ENCODE measurements at places on chromosomes 7 and 10.

DNA sequence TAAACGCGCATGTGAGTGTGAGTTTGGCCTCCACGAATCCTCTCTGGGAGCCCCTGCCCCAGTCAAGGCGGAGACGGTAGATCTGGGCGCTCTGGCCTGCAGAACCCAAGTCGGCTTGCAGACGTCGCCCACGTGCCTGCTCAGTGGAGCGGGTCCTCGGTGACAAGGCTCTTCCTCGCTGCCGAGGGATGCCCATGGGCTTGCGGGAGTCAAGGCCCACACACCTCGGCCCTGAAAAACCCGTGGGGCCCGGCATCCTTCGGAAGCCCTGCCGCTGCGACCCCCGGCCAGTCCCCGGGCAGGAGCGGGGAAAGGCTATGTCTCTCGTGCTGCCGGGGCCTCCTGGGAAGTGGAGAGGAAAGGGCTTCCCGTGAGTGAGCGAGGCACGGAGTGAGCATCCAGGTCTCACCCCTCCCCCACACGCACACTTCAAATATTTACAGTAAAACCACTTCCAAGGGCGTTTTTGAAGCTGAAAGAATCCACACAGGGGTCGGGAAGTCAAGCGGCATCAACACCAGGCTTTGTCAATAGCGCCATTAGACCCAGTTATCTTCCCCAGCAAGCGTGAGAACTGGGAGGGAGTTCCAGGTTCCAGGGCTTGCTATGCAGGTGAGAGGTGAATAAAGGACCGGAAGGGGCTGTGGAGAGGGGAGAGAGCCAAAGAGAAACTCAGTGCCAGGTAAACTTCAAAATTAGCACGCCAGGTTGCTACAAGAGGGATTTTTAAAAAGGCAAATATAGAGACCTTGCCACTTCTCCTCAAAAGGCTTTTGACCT, 1.1 kb upstream of the MNX1 start:
- peak; percentile 37 for DNase-seq

DNA sequence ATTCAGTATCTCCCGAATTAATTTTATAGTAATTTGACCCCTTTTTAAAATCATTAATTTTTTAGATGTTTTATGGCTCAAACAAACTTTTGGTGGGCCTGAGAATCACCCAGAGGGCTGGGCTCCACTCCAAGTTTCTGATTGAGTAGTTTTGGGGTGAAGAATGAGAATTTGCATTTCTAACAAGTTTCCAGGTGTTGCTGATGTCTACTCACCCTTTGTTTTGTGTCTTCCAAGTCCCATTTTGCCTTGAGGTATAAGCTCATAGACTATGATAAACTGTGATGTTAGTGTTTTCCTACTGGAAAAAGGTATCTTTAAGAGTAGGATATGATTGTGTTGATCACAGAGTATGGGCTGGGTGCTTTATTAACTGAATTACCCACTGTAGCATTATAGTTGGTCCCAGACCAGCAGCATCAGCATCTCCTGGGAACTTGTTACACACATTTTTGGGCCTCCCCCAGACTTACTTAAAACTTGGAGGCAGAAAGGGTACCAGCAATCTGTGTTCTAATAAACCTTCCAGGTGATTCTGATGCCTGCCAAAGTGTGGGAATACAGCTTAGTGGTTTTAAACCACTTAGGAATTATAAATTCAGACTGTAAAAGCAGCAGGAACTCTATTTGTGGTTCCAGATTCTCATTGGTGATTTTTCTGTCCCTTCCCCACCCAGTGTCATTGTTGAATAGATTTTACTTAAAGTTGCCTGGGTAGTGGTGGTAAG, 19.1 kb downstream of the ZNRF2 start:
- DNase-seq: no peak

DNA sequence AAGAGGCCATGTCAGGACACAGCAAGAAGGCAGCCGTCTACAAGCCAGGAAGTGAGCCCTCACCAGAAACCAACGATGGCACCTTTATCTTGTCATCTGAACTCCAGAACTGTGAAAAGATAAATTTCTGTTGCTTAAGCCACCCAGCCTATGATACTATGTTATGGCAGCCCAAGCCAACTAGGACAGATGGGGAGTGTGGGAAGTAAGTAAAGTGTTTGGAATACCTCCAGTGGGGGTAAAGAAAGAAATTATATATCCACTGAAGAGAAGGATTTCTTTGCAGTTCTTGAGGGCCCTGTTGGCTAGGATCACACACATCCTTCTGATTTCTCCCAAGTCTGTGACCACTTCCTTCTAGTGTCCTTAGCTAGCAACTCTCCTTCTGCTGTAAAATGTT, 384.4 kb downstream of the TNS3 start:
- DNase-seq: no peak

- DNase-seq: no peak
Measured at GRCh38 chr10:104688251-104689042, 47.4 kb downstream of the SORCS3 start.

GRCh38 chr10:15869935-15870334, 9.6 kb upstream of the MINDY3 start:
- no peak for DNase-seq

DNA sequence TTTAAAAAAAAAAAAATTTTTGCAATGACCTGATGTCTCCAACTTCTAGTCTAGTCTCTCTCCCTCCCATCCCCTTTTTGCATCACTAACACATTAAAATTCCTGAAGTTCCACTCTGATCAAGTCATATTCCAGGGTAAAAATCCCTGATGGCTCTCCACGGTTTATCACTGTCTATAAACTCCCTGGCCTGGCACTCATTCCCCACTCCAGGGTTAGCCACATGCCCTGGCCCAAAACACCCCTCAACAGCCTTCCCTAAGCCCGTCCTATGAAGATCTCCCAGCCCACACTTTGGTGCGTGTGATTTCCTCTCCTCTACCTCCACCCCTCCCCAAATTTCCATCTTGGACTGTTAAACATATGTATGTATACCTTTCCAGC, 125.4 kb downstream of the JAZF1 start:
- no peak for DNase-seq

GRCh38 chr7:121824276-121824675, 48.7 kb upstream of the PTPRZ1 start:
- peak; percentile 23 for DNase-seq

DNA sequence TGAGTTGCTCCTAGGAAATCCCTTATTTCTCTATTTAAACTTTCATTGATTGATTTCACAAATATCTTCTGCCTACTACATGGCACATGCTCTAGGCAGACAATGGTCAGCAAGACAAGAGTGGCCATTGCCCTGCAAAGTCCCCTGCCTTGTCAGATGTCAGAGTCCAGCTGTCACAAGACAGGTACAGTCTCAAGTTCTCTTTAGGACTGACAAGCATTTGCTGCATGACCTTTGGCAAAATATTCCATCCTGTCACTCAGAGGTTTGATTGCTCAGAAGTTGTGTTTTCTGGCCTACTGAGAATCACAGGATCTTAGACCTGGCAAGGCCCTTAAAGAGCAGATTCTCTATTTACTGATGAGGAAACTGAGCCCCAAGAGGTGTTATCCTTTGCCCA, 322.3 kb upstream of the NFE2L3 start:
- DNase-seq: peak; percentile 37

GRCh38 chr10:112526139-112526538, 79.1 kb downstream of the VTI1A start:
- no peak for DNase-seq

DNA sequence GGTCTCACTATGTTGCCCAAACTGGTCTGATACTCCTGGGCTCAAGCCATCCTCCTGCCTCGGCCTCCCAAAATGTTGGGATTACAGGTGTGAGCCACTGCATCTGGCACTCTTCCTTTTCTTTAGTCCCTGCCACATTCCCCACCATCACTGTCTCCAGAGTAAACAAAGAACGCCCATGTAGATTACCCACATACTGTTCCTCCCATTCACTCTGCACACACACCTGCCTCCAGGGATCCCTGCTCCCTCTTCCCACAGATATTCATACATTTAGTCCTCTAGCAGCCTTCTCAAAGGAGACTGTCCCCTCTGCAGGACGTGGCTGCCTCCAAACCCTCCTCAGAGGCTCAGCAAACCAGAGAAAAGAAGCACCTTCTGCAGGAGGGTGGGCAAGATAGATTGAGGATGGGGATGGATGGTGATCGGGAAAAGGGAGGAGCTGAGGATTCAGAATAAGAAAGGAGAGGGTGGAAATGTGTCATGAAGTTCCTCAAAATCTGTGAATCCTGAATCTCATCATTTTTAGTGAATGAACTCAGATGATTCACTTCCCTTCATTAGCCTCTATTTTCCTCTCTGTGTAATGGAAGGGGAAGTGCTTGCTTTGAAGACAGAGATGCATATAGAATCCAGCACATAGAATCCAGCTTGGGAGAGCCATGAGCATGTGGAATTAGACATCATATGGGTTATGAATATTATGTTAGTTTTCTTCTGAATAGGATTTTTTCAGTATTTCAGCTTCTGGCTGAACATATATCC, 5.5 kb upstream of the PLAU start:
- DNase-seq: no peak

DNA sequence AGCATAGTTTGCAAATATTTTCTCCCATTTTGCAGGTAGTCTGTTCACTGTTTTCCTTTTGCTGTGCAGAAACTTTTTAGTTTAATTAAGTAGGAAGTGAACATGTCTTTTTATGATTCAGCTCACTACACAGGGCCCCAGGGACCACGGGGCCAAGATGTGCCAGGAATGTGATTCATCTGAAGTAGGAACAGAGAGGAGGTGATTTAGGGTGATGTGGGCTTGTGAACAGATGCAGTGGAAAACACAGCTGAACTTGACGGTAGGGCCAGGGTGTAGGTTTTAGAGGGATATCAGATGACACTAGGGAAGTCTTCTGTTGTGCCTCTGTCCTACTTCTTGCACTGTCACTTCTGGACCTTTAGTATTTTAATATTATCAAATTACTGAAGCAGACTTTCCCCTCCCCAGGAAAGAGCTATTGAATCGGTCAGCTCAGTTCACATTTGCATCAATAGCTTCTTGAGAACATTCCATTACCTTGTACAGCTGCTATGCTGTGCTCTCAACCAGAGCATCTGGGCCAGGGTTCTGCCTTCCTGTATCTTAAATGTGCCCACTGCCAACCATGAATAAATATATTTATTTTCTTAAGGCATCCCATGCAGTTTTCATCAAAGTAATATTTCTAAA, 96.9 kb downstream of the OSBPL3 start:
- DNase-seq: no peak

All from large intestine (tissue), 12 donors.